Natural killer cell treated with Interleukin-12 subunit alpha and Interleukin-12 subunit beta and Interleukin-15 and Interleukin-18, amount 100 ng/mL, for 72 hours (primary cell): ENCODE measurements at places on chromosomes 12 and 14. TPM values are rescaled to one million over a fixed set of nuclear protein-coding genes. Genes with fewer than 3 reads are reported as not detected.

The KRT2 gene
- total RNA-seq: not detected

The ITFG2 gene
- 65.1 TPM for total RNA-seq

The SDS gene
- total RNA-seq: not detected

GRCh38 chr14:64990939-64991338, 4.2 kb downstream of the FNTB start:
- DNase-seq: no peak

GRCh38 chr12:95789126-95790032, 1.2 kb downstream of the NTN4 start:
- no peak for DNase-seq

The SVOP gene
- total RNA-seq: not detected

The OR6C76 gene
- total RNA-seq: not detected

DNA sequence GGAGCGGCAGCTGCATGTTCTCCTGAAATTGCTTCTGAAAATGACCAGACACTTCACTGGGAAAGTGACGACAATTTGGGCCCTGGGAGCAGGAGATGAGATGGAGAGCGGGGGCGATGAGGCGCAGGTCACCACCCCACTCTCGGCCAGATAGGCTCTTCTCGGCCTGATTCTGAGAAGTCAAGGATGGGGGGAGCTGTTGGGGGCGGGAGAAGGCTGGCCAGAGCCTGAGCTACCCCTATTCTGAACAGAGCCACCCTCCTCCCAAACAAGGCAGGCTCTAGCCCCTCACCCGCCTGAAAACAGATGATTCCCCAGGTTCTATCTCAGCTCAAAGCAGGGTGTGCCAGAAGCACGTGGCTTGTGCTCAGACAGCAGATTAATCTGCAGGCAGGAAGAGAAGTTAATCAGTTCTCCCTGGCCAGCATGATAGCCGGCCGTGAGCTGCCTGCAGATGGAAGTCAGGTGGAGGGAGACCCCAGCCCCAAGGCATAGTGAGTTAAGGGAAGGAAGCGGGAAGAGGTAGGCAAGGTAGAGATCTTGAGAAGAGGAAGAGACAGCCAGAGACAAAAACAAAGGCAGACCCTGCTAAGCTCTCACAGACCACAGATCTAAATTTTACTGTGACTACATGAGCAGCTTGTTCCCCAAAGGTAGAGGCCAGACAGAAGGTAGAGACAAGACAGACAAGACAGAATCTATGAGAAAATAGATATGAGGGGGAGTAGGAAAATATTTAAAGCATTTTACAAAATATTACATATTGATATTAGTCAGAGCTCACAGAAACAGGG, 10.9 kb upstream of the TAC3 start:
- DNase-seq: no peak

The SSPN gene
- 1.3 TPM for total RNA-seq

GRCh38 chr12:95318071-95318545, 100.5 kb downstream of the VEZT start:
- no peak for DNase-seq
